ENCODE measurements at places on chromosomes 3 and 15. TPM values are rescaled to one million over a fixed set of nuclear protein-coding genes. Genes with fewer than 3 reads are reported as not detected.

GRCh38 chr3:165830746-165831145, 6.5 kb downstream of the BCHE start:
- no peak for DNase-seq

DNA sequence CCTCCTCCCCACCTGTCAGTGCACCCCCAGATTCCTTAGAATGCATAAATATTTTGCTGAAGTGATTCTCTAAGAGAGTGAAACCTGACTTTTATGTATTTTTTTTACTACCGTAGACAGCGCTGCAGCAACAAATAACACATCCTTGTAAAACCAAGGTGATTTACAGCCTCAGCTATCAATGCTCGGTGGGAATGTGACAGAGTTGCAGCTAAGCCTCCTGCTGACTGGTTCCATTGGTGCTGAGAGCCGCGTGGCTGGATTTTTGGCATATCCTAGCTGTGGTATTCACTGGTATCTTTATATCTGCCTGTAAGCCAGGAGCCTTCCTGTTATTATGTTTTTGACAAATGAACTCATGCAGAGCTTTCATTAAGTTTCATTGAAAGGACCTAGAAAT, 11.0 kb downstream of the FGD5 start:
- DNase-seq: no peak

Gene C3orf22
- total RNA-seq: not detected

GRCh38 chr3:13876451-13877100, 3.3 kb downstream of the WNT7A start:
- DNase-seq: no peak

GRCh38 chr3:173529062-173529711, 131.6 kb downstream of the NLGN1 start:
- DNase-seq: no peak

Gene ITIH1
- not detected for total RNA-seq

Gene SLC27A2
- total RNA-seq: 1.8 TPM

- no peak for DNase-seq
Observed at GRCh38 chr15:56944485-56944884, 26.0 kb downstream of the TCF12 start.

Gene SH2D7
- not detected for total RNA-seq

- DNase-seq: no peak
Observed at GRCh38 chr3:170485696-170486095, 67.0 kb downstream of the CLDN11 start.

- DNase-seq: no peak
Observed at GRCh38 chr3:10560060-10560861, 54.9 kb upstream of the ATP2B2 start.

DNA sequence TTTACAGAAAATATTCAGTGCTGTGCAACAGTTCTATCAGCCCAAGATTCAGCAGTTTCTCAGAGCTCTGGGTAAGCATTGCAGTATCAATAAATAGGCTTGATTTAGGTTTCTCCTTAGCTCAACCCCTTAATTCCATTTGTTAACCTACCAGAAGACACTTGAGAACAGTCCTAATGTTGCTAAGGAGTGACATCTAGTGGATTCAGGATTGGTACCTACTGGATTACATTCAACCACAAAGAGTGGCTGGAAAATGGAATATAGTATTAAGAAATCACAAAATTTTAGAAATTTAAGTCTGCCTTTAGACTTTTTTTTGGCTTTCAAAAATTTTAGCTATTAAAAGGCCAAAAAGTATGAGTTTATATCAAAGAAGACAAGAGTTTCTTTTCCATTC, 34.7 kb downstream of the POLG start:
- no peak for DNase-seq

Measured in esophagus muscularis mucosa (tissue), 4 donors.